ENCODE measurements at places on chromosomes 2 and 18.

DNA sequence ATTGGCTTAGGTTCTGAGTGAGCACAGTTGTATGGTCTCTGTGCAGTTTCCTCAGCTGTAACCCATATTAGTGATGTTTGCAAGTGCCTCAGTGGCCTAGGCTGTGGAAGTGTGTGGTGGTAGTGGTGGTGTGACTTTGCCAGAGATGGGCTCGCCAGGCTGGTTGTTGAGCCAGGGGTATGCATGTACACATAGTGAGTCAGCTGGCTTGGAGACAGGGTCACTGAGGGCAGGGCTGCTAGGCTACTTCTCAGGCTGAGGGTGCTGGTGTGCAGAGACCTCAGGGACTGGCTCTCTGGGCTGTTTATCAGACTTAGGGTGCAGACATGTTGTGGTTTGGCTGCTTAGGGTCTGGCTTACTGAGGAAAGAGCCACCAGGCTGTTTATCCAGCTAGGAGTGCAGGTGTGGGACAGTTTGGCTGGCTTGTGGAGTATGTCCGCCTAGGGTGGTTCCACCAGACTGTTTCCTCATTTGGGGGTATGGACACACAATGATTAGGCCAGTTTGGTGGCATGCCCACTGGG, 15.0 kb downstream of the APLF start:
- no peak for DNase-seq

- no peak for DNase-seq
Observed at GRCh38 chr18:6741232-6741663, 11.7 kb downstream of the ARHGAP28 start.

DNA sequence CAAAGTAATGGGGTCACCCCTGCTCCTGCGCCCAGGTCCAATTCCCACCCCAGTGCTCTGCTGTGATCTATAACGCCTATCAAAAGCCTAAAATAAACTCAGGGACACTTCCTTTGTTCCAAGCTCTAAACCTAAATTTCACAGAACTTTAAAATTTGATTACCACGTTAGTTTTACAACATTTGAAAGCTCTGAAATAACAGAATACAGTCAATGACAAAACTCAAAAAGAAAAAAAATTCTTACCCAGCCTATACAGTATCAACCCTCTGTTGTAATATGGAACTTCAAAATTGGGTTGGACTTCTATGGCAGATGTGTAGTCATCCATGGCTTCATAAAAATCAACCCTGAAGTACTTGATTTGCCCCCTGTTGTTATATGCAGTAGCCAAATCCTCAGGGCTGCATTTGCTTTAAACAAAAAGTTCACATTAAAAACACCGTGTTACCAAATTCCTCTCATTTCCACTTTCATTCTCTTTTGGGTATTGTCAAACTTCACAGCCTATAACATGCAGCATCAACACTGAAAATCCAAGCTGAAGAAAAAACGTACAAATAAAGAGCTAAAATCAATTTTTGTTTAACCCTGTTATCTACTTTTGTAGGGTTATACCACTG, 4.0 kb downstream of the TTC32 start:
- no peak for DNase-seq

- no peak for DNase-seq
Observed at GRCh38 chr2:6341588-6342129, 524.0 kb downstream of the CMPK2 start.

GRCh38 chr2:120862201-120863060, 126.8 kb downstream of the GLI2 start:
- no peak for DNase-seq

DNA sequence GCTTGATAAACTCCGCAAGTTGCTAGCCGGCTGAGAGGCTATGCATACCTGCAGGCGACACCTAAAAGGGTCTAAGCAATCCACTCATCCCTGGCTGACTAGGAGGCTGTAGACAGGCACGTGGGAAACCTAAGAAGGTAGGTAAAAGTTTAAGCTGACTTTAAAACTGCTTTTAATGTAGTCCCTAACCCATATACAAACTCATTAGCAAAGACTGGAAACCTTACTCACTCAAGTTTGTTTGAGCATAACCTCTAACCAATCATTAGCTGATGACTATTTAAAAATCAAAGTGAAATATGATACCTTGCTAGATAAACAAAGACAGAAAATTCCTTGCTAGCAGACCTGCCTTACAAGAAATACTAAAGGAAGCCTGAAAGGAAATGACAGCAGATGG, 106.4 kb downstream of the EXOC6B start:
- no peak for DNase-seq

DNA sequence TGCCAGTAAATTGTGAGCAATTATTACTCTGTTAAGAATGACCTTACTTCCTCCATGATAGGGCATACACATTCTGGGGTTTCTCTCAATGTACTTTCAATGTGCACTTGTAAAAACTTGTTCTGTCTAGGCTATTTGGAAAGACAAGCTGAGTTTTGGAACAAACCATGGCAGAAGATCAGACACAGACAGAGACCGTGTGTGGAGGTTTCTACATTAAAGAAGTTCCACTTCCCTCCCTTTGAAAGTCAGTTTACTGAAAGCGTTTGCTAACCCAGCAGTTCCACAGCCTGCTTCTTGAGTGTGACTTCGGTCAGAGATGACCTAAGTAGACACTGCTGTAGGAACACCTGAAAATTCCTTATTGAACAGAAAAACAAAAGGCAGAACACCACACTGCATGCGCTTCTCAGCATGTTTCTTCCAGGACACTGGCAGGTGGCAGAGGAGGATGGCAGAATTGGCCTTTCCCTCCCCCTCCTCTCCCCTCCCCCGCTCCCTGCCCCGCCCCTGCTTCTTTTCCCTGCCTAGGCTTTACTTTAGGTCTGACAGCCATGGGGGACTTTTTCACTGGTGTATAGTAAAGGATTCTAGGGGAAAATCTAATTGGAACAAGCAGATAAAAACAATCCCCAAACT, 109.8 kb downstream of the NOL10 start:
- DNase-seq = no peak

DNA sequence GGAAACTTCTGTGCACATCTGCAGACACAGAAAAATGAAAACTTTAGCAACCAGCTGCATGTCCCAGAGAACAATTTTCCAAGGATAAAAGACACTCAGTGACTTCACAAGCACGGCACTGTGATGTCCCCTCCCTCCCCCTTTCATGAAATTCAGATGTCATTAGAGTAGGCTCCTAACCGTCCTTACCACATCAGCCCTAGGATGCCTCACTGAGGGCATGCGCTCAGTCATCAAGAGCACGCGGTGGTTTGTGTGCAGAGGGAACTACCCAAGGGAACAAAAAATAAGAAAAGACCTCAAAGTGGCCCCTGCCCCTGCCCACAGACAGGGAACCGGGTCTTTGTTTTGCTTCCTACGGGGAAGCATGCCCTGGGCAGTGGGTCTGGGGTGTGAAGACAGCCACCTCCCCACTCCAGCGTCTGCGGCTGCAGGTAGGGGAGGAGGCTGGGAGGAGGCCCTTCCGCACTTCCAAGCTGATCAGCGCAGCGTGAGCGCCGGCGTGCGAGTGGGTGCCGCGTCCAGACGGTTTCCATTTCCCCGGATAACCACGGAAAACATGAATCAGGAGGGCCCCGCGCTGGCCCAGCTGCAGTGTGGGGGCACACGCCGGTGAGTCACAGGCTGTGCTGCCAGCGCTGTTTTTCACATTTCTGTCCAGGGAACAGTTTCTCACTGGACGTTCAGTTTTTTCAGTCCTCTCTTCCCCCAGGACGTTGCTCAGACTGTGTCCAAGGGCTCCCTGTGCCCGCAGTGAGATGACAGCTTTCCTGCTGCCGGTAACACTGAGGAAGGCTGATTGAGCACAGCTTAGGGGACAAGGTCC, 70.6 kb downstream of the COPS8 start:
- no peak for DNase-seq

- no peak for DNase-seq
Observed at GRCh38 chr2:96374211-96374951, 38.8 kb downstream of the NCAPH start.

Data from bone marrow (tissue), 2 donors.